ENCODE measurements at places on chromosomes 6 and 20.

DNA sequence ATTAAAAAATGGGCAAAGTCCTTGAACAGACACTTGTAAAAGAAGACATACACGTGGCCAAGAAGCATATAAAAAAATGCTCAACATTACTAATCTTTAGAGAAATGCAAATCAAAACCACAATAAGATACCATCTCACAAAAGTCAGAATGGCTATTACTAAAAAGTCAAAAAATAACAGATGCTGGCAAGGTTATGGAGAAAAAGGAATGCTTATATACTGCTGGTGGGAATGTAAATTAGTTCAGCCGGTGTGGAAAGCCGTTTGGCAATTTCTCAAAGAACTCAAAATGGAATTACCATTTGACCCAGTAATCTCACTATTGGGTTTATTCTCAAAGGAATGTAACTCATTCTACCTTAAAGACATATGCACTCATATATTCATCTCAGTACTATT is 166.6 kb downstream of the KHDC1L start:
- DNase-seq: no peak

GRCh38 chr20:18728870-18729224 is 84.7 kb upstream of the SCP2D1 start:
- no peak for DNase-seq

DNA sequence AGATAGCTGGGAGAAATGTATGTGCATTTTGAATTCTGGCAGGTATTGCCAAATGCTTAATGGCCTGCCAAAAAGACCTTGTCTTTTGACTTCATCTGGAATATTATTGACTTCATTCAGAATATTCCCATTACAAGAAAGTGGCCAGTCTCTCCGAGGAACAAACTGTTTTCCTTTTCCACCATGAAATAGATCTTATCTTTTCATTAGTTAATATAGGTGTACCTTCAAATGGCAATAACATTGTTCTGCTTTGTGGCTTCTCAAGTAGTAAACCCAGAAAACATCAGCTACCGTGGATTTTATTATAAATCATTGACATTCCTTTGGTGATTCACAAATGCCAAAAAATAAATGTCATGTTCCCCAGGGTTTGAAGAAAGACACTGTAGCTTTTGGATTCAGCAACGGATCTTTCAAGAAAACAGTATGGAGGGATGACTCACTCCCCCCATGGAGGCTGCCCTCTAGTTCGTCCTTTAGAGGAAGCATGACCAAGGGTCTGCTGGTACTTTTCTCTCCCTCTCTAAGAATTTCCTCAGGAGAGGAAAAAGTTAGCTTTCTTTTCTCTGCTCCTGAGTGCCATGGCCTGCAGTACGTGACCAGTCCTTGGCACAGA is 1.1 kb upstream of the RNF182 start:
- DNase-seq: no peak

GRCh38 chr20:53872081-53872541 is 198.3 kb downstream of the BCAS1 start:
- DNase-seq: no peak

DNA sequence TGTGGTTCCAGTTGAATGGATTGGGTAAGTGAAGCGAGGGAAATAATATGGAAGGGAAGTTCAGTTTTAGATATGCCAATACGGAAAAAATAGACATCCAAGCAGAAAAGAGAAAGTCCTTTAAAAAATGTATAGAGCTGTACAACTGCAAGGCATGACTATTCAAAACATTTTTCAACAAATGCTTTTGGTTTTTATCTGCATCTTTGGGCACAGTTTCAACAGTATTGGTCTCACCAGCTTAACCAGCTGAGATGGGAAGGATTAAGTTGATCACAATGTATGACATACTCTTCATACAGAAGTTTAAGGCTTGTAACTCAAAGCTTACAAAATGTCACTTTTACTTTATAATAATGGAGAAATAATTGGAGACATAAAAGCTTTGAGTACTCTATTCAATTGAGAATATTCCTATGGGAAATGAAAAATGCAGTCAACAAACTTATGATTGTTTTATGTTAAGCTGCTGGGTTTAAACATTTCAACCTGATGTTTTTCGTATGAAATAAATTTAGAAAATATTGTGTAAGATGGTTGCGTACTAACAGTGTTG is 16.3 kb upstream of the UTRN start:
- no peak for DNase-seq

Measured in effector memory CD8-positive, alpha-beta T cell (primary cell).